ENCODE measurements at places on chromosomes 1 and 21.

GRCh38 chr1:244114892-244115291 lies 63.8 kb downstream of the ZBTB18 start:
- DNase-seq = no peak

DNA sequence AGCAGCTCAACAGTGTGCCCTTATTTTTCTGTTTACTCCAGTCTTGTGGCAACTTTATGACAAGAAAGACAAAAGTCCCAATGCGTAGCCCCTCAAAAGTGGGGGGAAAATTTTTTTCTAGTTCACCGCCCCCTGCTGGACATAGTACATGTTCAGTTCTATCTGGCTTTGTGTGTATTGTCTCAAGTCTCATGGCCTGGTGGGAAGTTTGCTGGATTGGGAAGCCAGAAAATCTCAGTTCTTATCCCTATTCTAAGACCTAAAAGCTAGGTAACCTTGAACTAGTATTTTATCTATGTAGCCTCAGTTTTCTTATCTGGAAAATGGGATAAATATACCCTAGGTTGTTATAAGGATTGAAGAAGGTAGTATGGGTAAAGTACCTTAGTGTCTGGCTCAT lies 55.8 kb upstream of the LDLRAP1 start:
- peak; percentile 29 for DNase-seq

DNA sequence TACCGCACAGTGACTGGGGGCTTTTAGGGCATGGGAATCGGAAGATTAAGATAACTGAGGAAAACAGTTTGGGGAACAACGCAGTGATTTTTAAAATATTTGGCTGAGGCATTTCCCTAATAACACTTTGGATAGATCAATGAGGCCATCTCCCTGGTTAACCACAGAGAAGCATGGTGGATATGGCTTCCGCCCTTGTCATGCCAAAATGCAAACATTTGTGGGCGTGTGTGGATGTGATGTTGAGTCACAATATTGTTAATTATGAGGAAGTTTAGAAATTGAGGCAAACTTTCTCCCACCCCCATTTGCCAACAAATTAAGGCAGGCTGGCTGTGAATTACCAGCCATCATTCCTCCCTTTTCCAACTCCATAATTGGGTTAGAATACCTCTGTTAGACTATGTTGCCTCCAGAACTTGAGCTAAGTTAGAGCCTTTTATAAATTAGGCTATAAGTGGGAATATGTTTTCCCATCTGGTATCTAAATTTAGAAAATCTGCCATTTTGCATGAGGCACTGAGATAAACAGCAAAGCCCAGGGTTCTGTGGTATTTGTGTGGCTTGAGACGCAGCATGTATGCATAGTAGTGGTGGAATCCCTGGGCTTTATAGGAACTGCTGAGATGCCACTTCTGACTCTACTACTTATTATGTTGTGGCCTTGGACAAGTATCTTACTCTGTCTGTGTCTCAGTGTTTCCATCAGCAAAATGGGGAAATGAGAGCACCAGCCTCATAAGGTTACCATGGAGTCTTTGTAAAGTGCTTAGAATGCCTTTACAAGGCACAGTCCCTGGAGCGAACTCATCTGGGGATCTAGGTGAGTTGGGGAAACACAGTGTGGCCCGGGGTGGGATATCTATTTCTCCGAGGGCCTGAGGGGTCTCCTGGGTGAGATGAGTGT lies 154.6 kb downstream of the C1orf94 start:
- DNase-seq = no peak

DNA sequence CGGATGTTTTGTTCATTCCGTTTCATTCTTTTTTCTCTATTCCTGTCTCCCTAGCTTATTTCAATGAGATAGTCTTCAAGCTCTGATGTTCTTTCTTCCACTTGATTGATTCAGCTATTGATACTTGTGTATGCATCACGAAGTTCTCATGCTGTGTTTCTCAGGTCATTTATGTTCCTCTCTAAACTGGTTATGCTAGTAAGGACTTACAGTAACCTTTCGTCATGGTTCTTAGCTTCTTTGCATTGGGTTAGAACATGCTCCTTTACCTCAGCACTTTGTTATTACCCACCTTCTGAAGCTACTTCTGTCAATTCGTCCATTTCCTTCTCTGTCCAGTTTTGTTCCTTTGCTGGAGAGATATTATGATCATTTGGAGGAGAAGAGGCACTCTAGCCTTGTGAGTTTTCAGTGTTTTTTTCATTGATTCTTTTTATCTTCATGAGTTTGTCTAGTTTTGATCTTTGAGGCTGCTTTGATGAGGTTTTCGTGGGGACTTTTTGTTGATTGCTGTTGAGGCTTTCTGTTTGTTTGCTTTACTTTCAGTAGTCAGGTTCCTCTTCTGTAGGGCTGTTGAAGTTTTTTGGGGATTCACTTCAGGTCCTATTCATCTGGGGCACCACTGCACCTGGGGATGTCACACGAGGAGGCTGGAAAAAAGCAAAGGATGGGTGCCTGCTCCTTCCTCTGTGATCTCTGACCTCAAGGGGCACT lies 496.9 kb upstream of the LRRC7 start:
- DNase-seq = no peak

- no peak for DNase-seq
Measured at GRCh38 chr1:160131803-160132565, 16.4 kb downstream of the ATP1A2 start.

GRCh38 chr1:233599542-233600073 lies 14.3 kb upstream of the KCNK1 start:
- no peak for DNase-seq

DNA sequence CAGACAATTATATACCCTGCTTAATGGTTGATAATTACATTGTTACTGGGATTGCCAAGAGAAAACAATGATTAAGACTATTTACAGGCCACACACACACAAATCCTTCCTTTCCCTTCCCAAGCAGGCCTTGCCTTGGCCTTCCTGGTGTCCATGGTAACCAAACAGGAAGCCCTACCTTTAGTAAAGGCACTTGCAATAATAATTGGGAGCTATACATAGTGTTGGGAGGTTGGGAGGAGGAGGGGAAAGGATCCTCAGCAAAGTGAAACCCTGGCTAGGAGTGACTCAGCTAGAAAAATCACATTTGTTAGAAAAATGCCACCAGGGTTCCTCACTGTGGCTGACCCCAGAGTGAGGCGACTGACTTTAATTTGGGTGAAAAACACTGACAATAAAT lies 122.3 kb upstream of the ADAR start:
- no peak for DNase-seq

- peak; percentile 52 for DNase-seq
Measured at GRCh38 chr1:165424454-165425216, 20.3 kb downstream of the RXRG start.

DNA sequence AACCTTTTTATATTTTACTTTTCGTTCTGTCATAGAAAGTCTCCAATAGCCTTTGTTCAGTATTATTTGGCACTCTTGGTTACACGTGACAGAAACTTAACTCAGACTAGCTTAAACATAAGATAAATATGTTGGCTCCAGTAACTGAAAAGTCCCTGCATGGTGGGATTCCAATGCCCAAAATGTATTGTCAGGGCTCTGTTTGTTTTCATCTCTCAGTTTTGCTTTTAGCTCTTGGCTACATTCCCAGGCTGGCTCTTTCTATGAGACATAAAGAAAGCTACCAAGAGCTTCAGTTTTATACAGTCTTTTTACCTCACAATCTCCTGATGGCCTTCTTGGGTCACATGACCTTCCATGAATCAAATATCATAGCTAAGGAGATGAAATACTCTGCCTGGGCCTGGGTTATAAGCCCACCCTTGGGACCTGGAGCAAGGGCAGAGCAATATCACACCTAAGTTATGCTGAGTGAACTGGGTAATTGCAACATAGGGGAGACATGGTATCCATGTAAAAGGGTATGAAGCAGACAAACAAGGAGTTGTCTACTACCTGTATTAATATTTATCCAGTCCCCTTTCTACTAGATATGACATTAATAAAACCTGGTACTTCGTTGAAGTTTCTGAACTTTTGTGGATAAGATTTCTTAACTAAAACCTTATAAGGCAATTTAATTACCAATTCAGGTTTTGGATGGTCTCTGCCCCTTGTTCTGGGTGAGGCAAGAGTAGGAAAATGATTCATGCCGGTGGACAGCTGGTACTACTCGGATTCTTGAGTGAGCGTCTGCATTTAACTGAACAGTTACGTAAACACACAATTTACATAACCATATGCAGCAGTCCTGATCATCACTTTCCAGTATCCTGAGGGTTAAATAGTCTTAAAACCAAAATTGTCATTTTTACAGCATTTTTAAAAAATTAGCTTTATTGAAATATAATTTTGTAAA lies 442.3 kb downstream of the GPATCH2 start:
- no peak for DNase-seq

DNA sequence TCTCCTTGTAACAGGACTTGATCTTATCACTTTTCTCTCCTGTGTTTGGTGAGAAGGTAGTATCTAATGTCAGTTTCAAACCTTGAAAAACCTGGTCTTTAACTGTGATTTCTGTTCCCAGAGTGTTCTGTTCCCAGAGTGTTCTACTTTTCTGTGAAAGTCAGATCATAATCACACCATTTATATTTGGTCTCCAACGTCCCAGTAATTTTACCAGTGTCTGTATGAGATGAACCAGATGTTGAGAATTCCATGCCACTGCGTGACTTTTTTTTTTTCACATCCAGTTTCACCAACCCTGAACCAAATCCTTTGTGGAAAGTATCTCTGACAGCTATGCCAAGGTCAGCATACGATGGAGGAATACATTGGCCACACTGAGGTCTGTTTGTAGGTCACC lies 365.2 kb downstream of the USP25 start:
- DNase-seq = no peak

GRCh38 chr1:167400359-167400953 lies 117.9 kb downstream of the CD247 start:
- no peak for DNase-seq
